ENCODE measurements at places on chromosomes 2 and 18.

GRCh38 chr2:9030841-9031240, 27.4 kb upstream of the MBOAT2 start:
- no peak for DNase-seq

DNA sequence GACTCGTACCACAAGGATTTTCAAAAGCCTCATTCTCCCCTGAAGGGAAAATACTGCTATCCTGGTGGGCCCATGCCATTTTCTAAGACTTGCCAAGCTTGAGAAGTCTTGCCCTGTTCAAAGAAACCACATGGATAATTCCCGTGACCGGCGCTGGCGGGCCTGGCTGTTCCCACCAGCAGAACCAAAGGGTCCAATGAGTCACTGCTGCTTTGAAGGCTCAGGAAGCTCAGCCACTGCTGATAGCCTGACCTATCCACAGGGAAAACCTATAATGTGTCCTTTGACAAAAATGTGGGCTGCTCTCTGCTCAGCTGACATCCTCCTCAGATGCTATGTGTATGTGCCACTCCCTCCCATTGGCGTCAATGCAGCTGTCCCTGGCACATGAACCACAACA, 137.9 kb upstream of the RAB12 start:
- no peak for DNase-seq

GRCh38 chr2:138632066-138632620, 130.6 kb downstream of the SPOPL start:
- no peak for DNase-seq

DNA sequence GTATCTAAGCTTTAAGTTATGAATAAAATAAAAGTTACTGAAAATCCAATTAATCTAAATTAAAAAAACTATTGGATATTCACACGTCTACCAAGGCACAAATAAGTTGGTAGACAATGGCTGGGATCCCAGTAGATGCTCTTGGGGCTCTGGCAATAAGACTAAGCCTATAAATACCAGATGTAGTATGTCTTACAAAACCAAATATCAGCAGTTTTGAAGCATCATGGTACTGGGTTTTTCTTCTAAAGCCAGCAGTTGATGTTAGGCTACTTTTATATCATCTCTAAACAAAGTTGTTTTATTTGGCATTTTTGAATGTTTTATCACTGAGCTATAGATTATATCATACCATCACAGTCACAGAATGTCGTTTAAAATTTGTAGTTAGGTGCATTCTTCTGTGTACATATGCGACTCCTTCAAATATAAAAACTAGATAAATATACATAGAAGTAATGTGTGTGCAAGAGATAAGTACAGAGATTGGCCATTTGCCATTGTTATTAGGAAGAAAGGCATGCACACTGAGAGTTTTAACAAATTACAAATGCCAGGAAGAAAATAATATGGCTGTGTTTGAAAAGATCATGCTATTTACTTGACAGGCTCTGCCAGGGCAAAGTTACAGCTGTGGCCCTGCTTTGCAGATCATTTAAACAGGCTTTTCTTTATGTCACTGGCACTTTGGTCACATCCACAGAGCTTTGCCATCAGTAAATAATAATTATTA, 21.6 kb upstream of the TMEM17 start:
- no peak for DNase-seq

GRCh38 chr2:121873864-121874263, 118.4 kb downstream of the TSN start:
- DNase-seq: no peak

- DNase-seq: no peak
Observed at GRCh38 chr2:213640738-213641425, 356.6 kb downstream of the SPAG16 start.

GRCh38 chr2:115946891-115947290, 1504.5 kb downstream of the DPP10 start:
- no peak for DNase-seq
